ENCODE measurements at places on chromosomes 12 and 14.
A peak's percentile ranks its signal among the peaks of the same experiment; 100 is the strongest.

DNA sequence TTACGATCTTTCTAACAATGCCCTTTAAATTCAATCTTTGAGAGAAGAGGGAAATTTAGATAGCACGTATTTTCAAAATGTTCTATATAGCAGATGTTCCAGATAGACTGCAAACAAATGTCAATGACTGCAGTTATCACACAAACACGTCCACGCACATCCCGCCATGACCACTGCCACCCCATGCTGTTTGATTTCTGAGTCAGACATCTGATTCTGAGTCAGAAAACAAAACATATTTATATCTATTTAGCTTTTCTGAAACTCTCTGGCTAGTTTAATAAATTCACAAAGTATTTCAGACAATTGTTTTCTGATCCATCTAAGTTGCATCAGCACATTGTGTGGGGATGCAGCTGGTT is 105.9 kb upstream of the BCAT1 start:
- H3K27me3 ChIP-seq, result peaks cover 4% of the 10 kb centered on the region
- DNase-seq, result peak; percentile 23
- H3K27ac ChIP-seq, result no peak overlapping the region
- H3K36me3 ChIP-seq, result no peaks in the 10 kb centered on the region
- H3K4me3 ChIP-seq, result no peak overlapping the region

DNA sequence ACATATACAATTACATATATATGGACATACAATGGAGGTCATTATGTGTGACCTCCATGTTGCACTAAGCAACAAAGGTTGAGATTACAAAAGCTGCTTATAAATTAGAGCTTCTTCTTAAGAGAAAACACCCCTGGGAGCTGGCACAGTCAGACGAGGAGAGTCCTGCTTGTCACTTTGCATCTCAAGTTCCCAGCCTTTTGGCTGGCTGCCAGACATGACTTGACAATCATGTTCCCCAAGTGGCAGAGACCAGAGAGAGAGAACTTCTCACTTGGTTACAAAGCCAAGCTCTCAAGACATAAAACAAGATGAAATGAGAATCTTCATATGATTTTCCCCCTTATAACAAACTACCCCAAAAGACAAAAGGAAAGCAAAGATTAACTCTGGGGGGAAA is 8.5 kb upstream of the SYNJ2BP start:
- no peaks in the 10 kb centered on the region for H3K36me3 ChIP-seq
- no peaks in the 10 kb centered on the region for H3K4me1 ChIP-seq
- DNase-seq, result no peak
- no peaks in the 10 kb centered on the region for H3K27me3 ChIP-seq

- no peak overlapping the region for H3K27ac ChIP-seq
- H3K4me3 ChIP-seq, result no peak overlapping the region
- no peaks in the 10 kb centered on the region for H3K36me3 ChIP-seq
- H3K27me3 ChIP-seq, result peaks cover 12% of the 10 kb centered on the region
- peaks cover 7% of the 10 kb centered on the region for H3K4me1 ChIP-seq
Observed at GRCh38 chr12:127284870-127285431, 982.0 kb upstream of the TMEM132C start.

DNA sequence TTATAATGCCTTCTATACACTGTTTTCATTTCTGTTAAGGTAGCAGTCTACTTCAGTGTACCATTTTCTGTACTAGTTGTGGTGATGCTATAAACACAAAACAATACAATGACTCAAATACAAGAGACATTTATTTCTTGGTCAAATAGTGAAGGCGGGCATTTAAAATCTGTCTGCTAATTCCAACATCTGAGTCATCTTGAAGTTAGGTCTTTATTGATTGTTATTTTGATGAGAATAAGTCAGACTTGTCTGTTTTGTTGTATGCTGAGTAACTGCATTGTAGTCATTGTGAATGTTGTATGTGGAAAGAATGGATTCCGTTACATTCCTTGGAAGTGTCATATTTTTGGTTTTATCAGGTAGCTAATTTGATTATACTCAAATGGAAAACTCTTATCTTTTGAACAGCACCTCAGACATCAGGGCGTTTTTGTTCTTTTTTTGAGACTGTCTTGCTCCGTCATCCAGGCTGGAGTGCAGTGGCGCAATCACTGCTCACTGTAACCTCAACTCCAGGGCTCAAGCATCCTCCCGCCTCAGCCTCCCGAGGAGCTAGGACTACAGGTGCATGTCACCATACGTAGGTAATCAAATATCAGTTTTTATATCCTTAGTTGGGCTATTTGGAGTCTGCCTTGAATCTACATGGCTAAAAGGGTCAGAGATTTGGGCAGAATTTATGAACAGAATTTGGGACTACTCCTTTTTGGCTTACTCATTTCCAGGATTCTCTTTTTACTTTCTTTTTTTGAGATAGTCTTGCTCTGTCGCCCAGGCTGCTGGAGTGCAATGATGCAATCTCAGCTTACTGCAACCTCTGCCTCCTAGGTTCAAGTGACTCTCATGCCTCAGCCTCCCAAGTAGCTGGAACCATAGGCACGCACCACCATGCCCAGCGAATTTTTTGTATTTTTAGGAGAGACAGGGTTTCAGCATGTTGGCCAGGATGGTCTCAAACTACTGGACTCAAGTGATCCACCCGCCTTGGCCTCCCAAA is 56.8 kb downstream of the PAPLN start:
- peaks cover 12% of the 10 kb centered on the region for H3K36me3 ChIP-seq
- H3K27me3 ChIP-seq, result no peaks in the 10 kb centered on the region
- no peak for DNase-seq
- H3K27ac ChIP-seq, result no peak overlapping the region

- peaks cover 13% of the 10 kb centered on the region for H3K4me1 ChIP-seq
- no peaks in the 10 kb centered on the region for H3K36me3 ChIP-seq
- H3K27ac ChIP-seq, result no peak overlapping the region
- no peak for DNase-seq
- no peak overlapping the region for H3K4me3 ChIP-seq
- no peaks in the 10 kb centered on the region for H3K27me3 ChIP-seq
Observed at GRCh38 chr14:101726295-101726953, 35.1 kb upstream of the PPP2R5C start.
